Amniotic epithelial cell (primary cell): ENCODE measurements at places on chromosomes 5 and 9.
A peak's percentile ranks its signal among the peaks of the same experiment; 100 is the strongest.

- peak; percentile 89 for DNase-seq
These were observed 40.9 kb upstream of the FABP6 start for GRCh38 chr5:160188141-160189015.

GRCh38 chr5:143843461-143843860, 31.5 kb downstream of the HMHB1 start:
- no peak for DNase-seq

GRCh38 chr9:125089331-125089730, 54.0 kb downstream of the SCAI start:
- DNase-seq, result no peak

GRCh38 chr5:35281613-35282012, 51.3 kb upstream of the PRLR start:
- DNase-seq, result no peak

DNA sequence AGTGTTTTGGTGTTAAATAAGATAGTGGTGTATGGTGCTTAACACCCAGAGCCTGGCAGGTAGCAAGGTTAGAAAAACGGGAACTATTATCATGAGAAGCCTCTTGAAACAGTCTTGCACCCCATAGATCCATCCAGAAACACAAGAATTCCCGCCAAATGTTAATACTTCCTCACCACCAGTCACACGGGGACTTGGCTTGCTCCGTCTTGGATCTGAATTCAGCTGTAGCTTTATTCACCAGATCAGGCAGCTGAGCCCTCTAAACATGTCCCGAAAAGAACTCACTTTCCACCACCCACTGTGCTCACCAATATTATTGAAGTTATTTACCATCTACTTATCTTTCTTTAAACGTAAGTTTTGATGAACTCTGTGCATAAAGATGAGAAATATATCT, 101.6 kb upstream of the PTPN3 start:
- DNase-seq, result no peak

GRCh38 chr5:55988979-55989638, 5.7 kb downstream of the IL6ST start:
- DNase-seq, result no peak

DNA sequence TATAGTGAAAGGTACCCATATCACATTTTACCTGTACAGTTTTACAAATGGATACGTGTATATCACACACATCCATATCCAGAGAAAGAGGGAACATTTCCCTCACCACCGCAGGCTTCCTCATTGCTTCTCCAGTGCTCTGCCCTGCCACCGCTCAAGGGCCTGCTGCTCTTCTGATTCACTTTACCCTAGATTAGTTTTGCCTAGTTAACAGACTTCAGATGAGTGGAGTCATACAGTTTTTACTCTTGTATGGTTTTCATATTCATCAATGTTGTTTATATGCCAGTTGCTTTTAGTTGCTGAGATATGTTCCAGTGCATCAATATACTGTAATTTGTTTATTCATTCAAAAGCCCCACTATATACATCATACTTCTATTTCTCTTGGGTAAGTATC, 53.9 kb upstream of the POMT1 start:
- DNase-seq, result no peak

GRCh38 chr5:90941002-90941720, 382.6 kb downstream of the ADGRV1 start:
- DNase-seq, result no peak

DNA sequence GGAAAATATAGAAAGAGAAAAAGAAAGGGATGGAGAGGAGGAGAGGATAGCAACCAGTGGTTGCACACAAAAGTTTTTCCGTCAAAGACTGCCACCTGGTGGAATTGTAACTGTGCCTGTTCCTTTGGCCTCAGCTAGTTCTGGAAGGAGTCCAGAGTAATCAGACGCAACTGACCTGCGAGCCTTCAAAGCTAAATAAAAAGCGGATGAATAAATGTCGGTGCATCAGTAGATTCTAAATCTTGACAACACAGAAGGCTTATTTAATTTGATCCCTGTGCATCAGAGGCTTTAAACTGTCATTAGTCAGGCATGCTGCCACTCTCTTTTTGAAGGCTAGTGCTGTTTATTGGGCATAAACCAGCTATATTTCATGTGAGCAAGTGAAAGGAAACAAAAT, 132.9 kb upstream of the ACO1 start:
- DNase-seq, result peak; percentile 37

DNA sequence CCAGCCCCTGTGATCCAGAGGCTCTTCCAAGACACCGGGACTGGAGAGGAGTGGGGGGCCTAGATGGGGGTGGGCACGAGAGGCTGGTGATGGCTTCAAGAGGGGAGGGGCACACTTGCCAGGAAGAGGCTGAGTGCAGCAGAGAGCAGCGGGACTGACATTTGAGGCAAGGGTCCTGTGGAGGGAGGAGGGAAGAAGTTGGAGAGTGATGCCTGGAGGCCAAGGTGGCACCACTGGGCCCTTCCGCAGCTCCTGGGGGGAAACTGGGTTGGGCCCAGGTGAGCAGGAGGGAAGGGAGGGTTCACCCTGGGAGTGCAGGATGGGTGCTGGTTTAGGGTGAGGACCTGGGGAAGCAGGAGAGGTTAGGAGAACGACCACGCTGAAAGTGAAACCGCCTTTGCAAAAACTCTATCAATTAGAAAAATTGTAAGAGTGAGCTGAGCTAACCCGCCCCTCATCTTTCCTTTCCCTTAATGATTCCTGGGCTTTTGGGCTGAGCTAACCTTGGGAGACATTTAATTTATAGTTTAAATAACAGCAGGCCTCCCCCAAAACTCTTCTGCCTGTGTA, 26.2 kb downstream of the ABO start:
- DNase-seq, result no peak

GRCh38 chr9:109875495-109876129, 95.6 kb downstream of the PALM2AKAP2 start:
- no peak for DNase-seq
